ENCODE measurements at places on chromosomes 12 and 14.

GRCh38 chr12:31897781-31898503 is 61.3 kb upstream of the RESF1 start:
- DNase-seq = no peak

DNA sequence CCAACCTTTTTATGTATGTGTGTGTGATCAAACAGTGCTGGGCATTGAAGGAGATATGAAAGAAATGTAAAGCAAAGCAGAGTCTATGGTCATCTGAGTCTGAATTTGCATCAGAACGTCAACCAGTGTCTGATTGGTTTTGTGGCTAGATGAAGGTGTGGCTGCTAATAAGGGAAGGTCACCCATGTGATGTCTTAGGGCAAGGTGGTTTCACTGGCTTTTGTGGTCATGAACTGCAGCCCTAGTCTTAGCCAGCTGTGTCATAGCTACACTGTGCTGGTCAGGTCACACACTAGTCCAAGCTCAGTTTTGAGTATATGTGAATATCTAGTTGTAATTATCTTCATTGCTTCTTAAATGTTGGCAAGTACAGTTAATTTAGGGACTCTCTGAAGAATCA is 105.8 kb downstream of the TGFB3 start:
- no peak for DNase-seq

DNA sequence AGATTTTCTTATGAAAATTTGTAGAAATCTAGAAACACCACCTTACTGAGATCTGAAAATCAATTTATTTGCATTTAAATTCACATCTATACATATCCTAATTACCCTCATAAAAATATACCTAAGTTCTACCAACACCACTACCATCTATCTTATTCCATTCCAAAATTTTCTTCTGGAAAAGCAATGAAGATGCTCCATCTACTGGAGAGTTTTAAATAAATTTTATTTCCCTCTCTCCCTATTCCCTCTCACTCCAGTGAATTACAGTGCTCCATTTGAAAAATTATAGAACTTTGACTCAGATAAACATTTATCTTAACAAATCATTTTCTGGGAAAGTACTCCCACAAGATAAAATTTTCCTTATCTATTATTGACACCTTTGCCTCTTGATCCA is 2.3 kb upstream of the C14orf39 start:
- no peak for DNase-seq

DNA sequence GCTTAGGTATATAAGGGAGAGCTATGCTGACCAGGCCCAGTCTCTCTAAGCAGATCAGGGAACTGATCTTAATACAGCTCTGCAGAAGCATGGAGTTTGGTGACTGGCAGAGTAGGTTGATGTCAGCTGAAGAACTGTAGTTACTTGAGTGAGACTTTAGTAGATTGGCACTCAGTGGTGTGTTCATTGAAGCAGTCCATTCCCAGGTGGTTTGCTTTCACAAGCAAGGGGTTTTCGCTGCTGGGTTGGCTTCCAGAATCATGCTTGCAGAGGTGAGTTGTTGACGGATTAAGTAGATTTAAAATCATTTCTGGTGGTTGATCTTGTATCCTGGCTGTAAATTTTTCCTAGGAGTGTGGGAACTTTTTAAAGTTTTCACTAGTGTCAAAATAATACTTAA is 6.5 kb upstream of the DHRS7 start:
- DNase-seq = no peak

GRCh38 chr12:69173368-69173767 is 66.0 kb upstream of the CPSF6 start:
- no peak for DNase-seq

DNA sequence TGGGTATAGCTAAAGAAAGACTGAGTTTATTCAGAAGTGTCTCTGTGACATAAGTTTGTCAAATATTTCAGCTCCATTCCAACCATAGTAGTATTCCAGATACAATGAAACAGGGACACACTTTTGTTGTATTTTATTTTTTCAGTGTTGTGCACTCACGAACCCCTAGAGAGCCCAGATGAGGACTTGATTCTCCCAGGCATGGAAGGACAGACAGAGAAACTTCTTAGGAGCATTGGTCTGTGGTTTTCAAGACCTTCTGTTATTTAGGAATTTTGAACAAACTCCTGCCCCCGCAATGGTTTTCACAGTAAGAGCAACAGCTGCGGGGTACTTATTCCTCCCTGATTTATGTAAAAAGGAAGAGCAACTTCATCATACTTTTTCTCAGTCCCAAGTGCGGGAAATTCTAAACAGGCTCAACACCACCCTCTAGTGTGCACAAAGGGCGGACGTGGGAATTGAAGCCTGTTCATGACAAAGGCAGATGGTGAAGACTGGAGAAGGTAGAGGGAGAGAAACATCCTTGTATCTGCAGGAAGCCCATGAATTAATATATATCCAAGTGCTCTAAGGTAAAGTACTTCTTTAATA is 147.6 kb downstream of the PAH start:
- no peak for DNase-seq

GRCh38 chr14:65964366-65964765 is 521.8 kb upstream of the CCDC196 start:
- DNase-seq = no peak

DNA sequence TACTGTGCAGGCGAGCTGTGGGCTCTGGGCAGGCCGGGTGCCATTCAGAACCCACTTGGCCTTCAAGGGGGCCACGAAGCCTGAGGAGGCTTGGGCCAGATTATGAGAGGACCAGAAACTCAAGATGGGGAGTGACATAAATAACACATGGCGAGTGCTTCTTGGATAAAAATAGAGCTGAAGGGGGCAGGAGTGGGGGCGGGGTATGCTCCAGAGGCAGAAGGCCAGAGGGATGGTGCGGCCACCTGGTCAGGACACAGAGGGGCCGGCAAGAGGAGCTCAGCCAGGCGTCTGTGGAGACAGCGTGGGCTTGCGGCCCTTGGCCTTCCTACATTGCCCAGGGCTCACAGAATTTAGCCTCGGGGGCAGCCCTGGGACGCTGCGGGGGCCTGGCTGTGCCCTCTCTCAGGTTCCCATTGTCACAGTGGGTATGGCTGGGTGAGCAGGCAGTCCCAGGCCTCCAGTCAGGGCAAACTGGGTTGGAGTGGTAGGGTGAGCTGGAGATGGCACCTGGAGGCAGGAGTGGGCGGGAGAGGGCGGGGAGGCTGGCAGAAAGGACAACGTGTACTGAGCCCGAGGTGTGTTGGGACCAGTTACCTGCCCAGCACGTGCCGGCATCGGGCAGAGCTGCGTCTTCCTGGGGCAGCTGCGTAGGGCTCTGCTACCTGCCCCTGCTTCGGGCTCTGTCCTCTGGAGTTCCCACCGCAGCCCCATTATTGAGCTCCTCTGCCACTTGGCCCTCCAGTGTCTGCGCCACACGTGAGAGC is 7.4 kb upstream of the SLC25A29 start:
- DNase-seq = no peak

GRCh38 chr12:110012659-110013058 is 13.4 kb downstream of the ANKRD13A start:
- no peak for DNase-seq

- no peak for DNase-seq
These were observed 2.9 kb upstream of the EPYC start for GRCh38 chr12:91007531-91008290.

- no peak for DNase-seq
These were observed 46.8 kb upstream of the AMN start for GRCh38 chr14:102875652-102876051.

DNA sequence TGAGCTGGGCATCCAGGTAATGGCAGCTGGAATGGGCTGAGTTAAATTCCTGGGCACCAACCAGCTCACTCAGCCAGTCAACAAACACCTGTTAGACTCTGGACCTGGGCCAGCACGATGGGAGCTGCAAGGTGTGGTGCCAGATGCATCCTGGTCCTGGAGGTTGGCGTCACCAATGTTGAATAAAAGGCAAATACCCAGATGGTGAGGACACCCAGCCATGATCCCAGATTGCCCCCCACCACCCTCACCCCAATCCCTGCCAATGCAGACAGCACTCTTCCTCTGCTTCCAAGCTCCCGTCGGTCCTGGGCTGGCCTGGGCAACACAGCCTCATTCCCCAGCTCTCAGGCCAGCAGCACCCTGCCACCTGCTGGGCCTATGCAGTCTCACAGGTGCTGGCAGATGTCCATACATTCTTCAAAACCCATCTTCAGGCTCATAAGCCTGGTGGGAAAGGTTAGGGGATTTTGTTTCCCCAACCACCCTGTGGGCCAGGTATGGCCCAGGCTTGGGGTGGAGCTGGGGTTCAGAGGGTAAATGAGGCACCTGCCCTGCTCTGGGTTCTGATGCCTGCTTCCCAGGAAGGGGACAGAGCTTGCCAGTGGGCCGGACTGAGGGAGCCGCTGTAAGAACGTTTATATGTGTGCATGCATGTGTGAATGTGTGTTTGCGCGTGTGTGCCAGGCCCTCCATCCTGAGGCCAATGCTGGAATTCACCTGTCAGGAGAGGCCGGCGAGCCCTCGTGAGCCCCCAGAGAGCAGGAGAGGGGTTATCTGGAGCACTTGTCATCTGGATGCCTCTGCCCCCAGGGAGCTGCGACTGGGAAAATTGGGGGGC is 58.0 kb downstream of the LGMN start:
- no peak for DNase-seq

DNA sequence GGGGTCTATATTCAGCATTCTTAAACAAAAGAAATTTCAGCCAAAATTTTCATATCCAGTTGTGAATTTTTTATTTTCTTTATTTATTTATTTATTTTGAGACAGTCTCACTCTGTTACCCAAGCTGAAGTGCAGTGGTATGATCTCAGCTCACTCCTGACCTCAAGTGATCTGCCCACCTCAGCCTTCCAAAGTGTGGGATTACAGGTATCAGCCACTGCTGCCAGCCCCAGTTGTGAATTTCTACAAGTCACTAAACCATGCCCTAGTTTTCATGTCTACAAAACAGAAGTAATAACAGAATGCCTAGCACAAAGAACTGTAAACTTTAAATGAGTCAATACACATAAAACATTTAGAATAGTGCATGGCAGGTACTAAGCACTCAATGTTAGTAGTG is 254.2 kb downstream of the C12orf50 start:
- no peak for DNase-seq

- no peak for DNase-seq
These were observed 366.7 kb downstream of the BTG1 start for GRCh38 chr12:91778938-91779400.

DNA sequence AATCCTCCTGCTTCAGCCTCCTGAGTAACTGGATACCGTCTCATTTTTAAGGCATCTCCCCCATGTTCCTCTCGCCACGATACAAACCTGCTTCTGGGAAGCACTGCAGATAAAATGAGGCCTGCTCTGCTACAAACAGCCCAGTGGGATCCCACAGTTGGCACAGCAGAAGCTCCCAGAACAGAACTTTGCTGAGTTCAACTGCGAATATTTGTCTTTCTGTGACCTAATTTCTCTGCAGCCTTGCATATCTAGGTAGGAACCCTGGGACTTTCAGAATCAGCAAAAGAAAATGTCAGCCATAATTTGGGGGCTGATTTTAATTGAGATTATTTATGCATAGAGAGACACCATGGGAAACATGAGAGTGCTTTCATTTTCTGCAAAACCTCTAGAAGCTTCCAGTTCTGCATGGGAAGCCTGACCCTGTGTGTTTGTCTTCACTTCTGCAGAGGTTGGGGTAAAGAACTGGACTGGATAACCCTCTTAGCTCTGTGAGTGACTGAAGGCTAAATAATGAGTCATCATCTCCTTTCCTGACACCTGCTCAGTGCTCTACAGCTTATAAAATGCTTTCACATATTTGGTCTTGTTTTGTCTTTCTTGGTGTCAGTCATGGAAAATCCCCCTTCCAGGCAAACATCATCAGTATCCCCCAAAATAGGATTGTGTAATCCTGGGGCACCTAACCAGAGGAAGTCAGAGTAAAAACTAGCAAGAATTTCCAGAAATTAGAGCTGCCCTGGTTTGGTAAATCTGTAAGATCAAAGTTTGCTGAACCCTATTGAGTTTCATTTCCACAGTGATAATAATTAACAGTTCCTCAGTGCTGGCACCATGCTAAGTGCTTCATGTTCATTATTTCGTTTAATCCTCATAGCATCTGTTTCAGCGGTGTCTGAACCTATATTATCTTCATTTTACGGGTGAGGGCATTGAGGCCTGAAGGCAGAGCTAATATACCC is 185.8 kb downstream of the SLC15A4 start:
- no peak for DNase-seq

- no peak for DNase-seq
These were observed 281.8 kb downstream of the KSR2 start for GRCh38 chr12:117686911-117687377.

- DNase-seq = no peak
These were observed 7.5 kb downstream of the WIF1 start for GRCh38 chr12:65113621-65114035.

DNA sequence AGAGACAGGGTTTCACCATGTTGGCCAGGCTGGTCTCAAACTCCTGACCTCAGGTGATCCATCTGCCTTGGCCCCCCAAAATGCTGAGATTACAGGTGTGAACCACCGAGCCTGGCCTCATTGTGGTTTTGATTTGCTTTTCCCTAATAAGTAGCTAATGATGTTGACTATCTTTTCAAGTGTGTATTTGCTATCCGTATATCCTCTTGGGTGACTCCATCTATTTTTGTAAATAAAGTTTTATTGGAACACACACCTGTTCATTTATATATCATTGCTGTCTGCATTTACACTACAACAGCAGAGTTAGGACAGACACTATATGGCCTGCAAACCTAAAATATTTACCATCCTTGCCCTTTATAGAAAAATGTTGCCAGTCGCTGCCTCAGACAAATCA is 13.7 kb upstream of the HRK start:
- no peak for DNase-seq

- DNase-seq = no peak
These were observed 42.7 kb downstream of the GTF2A1 start for GRCh38 chr14:81178063-81178462.

- no peak for DNase-seq
These were observed 140.6 kb downstream of the PDE3A start for GRCh38 chr12:20508962-20509361.

DNA sequence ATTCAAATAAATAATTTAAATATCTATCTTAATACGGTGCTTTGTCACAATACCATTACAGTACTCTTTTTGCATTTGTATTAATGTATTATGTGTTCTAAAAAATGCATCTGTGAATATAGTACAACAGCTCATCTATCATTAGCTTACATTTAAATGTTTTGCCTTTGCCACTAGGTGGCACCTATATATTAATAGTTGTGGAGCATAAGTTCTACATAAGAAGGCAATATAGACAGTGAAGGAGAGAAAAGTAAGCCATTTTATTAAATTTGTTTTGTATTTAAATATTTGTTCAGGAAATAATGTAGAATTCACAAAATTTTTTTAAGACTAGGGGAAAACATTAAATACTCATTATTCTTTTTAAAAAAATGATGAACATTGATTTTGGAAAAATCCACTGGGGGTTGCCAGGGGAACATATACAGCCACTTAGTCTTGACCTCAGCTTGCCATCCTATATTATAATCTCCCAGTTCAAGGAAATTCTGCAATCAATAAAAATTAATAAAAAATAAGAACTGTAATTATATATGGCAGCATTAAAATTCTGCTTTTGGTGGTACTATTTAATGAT is 9.8 kb downstream of the CCER1 start:
- no peak for DNase-seq
